AG20443 (cell line): ENCODE measurements at places on chromosomes 5 and 9.

DNA sequence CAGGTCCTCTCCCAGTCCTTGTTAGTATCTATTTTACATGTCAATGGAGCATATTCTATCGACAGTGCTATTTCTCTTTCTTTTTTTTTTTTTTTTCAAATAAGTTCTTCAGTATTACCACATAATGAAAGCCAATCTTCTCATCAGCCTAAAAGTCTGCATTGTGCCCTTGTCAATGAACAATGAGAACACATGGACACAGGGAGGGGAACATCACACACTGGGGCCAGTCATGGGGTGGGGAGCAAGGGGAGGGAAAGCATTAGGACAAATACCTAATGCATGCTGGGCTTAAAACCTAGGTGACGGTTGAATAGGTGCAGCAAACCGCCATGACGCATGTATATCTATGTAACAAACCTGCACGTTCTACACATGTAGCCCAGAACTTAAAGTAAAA, 47.7 kb upstream of the TEX48 start:
- no peak for DNase-seq

DNA sequence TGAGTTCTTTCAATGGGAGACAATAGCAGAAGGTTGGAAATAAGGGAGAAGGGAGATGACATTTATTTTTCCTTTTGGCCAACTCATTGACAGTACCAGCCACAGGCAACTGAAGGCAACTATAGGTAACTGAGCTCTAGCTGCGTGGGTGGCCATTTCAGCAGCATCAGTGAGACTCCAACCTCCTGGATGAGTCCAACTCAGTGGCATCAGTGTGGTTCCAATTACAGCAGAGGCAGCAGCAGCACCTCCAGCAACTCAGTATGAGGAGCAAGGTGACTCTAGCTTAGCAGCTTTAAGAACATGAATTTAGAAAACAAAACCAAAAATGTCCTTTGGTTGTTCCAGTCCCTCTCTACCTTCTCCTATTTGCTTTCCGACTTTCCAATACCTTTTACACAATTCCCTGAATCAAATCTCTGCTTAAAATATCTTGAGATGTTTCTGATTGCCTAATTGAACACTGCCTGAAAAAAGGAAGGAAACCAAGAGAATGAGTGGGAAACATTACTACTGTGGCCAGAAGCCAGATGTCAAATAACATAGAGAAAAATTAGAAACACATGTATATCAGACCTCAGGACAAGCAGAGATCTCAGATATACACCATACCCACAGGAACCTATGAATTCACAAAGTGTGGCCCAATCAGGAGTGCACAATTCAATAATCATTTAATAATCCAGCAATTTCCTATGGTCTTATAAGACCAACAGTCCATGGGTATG, 166.5 kb upstream of the RORB start:
- DNase-seq, result no peak

DNA sequence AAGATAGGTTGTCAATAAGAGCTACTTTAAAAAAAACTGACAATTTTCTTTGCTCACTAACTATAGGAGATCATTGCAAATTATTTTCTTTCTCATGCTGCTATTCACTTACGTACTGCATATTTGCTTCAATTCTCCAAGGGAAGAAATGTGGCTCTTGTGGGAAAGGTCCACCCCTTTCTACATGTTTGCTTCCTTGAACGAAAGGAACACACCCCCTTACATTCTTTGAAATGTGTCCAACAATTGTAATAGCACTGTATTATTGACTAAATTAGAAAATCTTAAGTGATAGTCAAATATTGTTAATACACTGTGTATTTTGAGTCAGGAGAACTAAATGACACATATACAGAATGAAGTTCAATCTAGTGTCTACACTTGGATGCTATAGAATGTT, 5.2 kb downstream of the MEF2C start:
- no peak for DNase-seq

- DNase-seq, result no peak
These were observed 1.1 kb upstream of the DNAJC21 start for GRCh38 chr5:34928267-34928666.

DNA sequence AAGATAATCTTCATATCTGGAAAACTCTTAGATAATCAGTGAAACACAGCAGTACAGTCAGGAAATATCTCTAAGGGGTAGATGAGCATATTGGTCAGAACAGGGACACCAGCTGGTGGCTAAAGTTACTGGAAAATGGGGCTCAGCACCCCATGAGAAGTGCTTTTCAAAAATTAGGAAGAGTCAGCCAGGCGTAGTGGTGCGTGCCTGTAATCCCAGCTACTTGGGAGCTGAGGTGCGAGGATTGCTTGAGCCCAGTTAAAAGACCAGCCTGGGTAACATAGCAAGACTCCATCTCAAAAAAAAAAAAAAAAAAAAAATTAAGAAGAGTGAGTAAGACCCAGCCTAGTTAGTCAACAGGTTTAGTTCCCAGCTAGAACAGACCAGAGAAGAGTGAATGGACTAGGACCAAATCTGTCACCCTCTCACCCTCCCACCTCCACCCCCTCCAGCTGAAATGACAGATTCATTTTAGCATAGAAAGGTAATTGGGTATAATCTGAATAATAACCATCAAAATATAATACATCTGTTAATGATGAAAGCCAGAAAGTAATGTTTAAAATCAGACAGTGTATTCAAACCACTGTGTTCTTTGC, 120.9 kb downstream of the CDC42SE2 start:
- no peak for DNase-seq

GRCh38 chr9:19320495-19320894, 59.5 kb downstream of the RPS6 start:
- DNase-seq, result no peak

DNA sequence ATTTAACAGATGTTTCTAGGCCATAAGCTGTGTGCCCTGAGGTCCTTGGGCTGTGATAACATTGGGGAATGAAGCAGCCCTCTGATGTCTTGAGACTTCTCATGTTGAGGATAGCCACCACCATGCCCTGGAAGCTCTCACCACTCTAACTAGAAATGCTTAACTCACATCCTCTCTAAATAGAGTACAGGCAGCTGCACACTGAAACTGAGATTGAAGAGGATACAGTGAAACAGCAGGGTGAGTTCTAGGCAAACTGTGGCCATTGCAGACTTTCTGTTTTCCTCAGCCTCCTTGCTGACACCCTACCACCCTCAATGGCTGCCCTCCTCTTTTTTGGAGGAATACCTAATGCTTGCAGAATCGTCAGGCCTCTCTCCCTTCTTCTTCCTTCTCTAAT, 22.4 kb downstream of the UTP15 start:
- no peak for DNase-seq
